ENCODE measurements at places on chromosomes 6 and 20.
A peak's percentile ranks its signal among the peaks of the same experiment; 100 is the strongest.

- DNase-seq = no peak
Measured at GRCh38 chr20:12617076-12617475, 391.7 kb upstream of the SPTLC3 start.

DNA sequence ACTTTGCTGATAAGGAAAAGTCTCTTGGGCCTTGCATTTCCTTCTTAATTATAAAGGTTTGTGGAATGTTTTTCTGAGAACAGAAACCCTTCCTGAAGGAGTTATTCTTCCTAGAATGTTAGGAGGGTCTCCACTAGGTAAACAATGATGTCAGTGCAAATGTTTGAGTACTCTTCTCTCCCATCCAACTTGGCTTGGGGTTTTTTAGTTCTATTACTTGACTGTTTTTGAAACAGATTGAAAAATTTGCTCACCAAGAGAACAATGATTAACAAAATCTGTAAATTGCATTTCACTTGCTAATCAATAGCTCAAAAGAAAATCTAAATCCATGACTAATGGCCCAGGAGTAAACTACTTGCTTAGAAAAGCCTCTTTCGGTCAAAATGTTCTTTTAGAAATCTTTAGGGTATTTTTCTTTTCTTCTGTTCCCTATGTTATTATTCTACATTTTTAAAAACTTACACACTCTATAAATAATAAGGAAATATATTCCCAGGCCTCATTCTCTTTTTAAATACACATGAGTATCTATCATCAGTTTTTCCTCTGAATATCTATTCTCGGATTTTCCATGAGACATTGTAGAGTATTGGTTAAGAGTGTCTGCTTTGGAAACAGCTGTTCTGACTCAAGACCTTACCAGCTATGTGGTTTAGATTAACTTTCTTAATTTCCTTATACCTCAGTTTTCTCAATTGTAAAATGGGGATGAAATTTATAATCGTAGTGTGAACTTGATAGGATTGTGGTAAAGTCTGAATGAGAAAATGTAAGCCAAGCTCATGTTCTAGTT is 234.2 kb upstream of the CITED2 start:
- no peak for DNase-seq

- DNase-seq = no peak
Measured at GRCh38 chr6:105193647-105194046, 13.8 kb upstream of the POPDC3 start.

DNA sequence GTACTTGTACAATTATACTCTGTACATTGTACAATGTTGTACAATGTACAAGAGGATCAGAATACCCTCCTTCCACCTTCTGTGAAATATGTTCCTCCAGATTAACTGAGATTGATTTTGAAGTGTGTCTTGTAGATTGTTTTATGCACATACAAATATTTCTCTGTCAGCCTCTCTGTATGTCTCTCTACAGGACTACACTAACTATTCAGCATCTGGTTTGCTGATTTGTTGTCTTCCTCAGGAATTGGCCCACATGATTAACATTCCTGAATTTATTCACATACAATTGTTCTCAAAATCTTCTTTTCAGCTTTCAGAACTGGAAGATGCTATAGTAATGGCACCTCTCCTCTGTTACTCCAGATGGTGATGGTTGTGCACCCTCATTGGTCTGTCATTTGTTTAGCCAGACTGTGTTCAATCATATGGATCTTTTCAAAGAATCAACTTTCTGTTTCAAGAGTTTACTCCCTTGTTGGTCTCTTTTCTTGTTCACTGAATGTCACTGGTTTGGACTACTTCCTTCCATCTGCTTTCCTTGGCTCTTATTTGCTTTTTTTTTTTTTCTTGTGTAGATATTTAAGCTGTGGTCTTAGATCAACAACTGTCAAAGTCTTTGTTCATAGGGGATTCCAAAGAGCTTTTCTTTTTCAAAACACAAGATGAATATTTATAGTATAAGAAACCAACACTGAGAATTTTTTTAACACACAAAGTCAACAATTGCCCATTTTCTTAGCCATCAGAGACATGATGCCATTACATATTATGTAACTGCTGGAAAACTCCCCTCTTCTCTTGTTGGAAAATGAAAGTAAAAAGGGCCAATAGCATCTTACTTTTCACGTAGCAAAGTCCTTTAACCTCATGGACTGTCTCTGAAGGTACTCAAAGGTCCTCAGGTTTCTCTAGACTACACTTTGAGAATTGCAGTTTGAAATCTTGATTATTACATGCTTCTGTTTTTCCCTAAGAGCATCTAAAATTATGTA is 67.9 kb downstream of the LPA start:
- no peak for DNase-seq

- DNase-seq = no peak
Measured at GRCh38 chr6:130008236-130008873, 10.0 kb upstream of the L3MBTL3 start.

DNA sequence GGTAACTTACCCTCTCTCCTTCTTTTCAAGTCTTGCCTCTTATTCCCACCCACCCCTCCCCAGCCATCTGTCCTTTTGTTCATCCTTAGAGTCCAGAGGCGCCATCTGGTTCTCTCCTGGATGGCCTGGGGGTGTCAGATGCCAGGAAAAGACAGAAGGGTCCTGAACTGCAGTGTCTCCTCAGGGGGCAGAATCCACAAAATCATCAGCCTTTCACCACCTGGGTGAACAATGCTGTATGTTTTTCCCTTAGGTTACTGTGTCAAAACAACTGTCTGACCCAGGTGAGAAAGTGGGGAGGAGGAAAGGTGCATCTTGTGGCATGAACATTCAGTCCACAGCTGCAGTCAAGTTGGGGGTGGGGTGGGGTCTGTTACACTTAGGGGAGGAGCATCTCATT is 47.9 kb upstream of the FYN start:
- no peak for DNase-seq

GRCh38 chr6:15441215-15441868 is 195.5 kb downstream of the JARID2 start:
- DNase-seq = peak; percentile 23

DNA sequence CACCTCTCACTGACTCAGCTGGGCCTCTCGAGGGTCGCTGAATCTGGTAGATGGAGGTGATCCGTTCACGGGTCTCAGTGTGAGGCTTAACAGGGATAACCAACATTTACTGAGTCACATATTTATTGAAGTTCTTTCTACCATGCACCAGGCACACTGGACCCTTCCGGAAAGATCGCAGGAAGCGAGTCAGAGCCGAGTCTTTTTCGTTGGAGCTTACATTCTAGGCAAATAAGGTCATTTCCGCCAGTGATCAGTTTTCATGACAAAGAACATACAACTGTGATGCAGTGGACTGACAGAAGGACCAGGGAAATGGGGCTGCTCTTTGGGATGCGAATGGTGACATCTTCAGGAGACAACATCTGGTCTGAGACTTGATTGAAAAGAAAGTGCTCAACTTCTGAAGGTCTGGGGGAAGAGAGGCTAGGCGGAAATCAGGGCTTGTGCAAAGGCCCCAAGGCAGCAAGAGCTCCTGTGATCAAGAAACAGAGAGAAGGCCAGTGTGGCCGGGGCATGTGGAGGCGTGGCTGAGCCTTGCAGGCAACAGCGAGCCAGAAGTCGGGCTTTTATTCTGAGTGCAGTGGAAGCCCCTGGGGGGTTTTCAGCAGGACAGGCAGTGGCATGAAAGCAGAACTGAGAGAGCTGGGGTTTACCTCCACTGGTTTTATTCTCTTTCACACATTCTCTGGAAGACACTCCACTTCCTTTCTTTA is 56.7 kb downstream of the APCDD1L start:
- DNase-seq = no peak

All from NCI-H1436 (cell line).